Esophagus muscularis mucosa (tissue), 4 donors: ENCODE measurements at places on chromosomes 5 and 9. TPM values are rescaled to one million over a fixed set of nuclear protein-coding genes. Genes with fewer than 3 reads are reported as not detected.
A peak's percentile ranks its signal among the peaks of the same experiment; 100 is the strongest.

DNA sequence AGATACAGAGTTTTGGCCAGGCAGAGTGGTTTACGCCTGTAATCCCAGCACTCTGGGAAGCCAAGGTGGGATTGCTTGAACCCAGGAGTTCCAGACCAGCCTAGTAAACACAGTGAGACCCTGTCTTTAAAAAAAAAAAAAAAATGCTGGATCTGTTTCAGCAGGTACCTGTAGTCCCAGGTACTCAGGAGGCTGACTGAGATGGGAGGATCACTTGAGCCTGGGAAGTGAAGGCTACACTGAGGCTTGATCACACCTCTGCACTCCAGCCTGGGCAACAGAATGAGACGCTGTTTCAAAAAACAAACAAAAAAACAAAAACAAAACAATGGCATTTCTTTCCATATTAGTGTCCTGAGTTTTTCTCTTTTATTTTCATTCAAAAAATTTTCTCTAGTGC lies 19.0 kb downstream of the UNC13B start:
- no peak for DNase-seq
- H3K4me1 ChIP-seq: no peaks in the 10 kb centered on the region
- no peak overlapping the region for H3K4me3 ChIP-seq
- no peak overlapping the region for H3K27ac ChIP-seq
- no peaks in the 10 kb centered on the region for H3K36me3 ChIP-seq
- H3K27me3 ChIP-seq: no peaks in the 10 kb centered on the region

- no peaks in the 10 kb centered on the region for H3K4me1 ChIP-seq
- H3K27me3 ChIP-seq: no peaks in the 10 kb centered on the region
- no peaks in the 10 kb centered on the region for H3K36me3 ChIP-seq
- H3K27ac ChIP-seq: no peak overlapping the region
Measured at GRCh38 chr5:110018509-110018908, 328.8 kb downstream of the MAN2A1 start.

DNA sequence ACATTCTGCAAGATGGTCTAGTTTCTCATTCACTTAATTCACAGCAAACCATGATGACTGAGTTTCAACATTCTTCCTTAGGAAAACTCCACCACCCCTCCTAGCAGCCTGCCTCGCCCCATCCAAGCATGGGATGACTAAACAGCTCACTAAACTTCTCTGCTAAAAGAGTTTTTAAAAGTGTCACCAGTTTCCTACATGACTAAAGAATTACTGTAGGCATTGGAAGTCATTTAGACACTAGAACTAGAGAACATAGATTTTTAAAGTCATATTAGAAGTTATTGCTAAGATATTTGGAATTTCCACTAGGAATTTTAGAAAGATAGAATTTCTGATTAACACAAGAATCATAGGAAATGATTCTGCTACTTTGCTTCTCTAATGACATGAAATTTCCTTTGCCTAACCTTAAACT lies 5.5 kb upstream of the ESM1 start:
- no peak overlapping the region for H3K4me3 ChIP-seq
- no peak overlapping the region for H3K27ac ChIP-seq
- no peaks in the 10 kb centered on the region for H3K27me3 ChIP-seq
- H3K4me1 ChIP-seq: no peaks in the 10 kb centered on the region
- no peaks in the 10 kb centered on the region for H3K36me3 ChIP-seq

GRCh38 chr5:6768590-6769230 lies 55.5 kb downstream of the TENT4A start:
- H3K4me1 ChIP-seq: peaks cover 21% of the 10 kb centered on the region
- no peaks in the 10 kb centered on the region for H3K36me3 ChIP-seq
- H3K27me3 ChIP-seq: no peaks in the 10 kb centered on the region
- no peak for DNase-seq
- H3K27ac ChIP-seq: no peak overlapping the region
- H3K4me3 ChIP-seq: no peak overlapping the region

- DNase-seq: no peak
- no peaks in the 10 kb centered on the region for H3K27me3 ChIP-seq
- peaks cover 7% of the 10 kb centered on the region for H3K4me1 ChIP-seq
- H3K4me3 ChIP-seq: no peak overlapping the region
- no peaks in the 10 kb centered on the region for H3K36me3 ChIP-seq
Measured at GRCh38 chr5:36537724-36538123, 68.7 kb upstream of the SLC1A3 start.

DNA sequence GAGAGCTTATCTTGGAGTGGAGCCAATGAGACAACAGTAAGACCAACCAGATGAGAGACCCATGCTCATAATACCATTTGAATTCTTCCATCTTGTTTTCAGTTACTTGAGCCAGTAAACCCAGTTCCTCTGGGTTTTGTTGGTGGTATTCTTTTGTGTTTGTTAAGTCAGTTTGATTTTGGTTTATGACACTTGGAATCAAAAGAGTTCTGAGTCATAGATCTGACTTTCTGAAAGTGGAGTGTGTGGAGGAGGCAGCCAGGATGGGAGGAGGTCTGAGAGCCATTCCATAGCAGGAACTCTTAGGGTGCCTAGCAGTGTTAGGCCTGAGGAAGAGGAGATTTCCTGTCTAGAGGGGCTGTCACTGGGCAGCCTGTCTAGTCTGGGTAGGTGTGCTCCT lies 24.6 kb upstream of the PANK3 start:
- no peaks in the 10 kb centered on the region for H3K4me1 ChIP-seq
- no peaks in the 10 kb centered on the region for H3K27me3 ChIP-seq
- DNase-seq: no peak

GRCh38 chr5:179621551-179622214 lies 1.8 kb downstream of the HNRNPH1 start:
- peaks cover 55% of the 10 kb centered on the region for H3K36me3 ChIP-seq
- peak overlapping the region; percentile 100 for H3K27ac ChIP-seq
- no peak for DNase-seq

DNA sequence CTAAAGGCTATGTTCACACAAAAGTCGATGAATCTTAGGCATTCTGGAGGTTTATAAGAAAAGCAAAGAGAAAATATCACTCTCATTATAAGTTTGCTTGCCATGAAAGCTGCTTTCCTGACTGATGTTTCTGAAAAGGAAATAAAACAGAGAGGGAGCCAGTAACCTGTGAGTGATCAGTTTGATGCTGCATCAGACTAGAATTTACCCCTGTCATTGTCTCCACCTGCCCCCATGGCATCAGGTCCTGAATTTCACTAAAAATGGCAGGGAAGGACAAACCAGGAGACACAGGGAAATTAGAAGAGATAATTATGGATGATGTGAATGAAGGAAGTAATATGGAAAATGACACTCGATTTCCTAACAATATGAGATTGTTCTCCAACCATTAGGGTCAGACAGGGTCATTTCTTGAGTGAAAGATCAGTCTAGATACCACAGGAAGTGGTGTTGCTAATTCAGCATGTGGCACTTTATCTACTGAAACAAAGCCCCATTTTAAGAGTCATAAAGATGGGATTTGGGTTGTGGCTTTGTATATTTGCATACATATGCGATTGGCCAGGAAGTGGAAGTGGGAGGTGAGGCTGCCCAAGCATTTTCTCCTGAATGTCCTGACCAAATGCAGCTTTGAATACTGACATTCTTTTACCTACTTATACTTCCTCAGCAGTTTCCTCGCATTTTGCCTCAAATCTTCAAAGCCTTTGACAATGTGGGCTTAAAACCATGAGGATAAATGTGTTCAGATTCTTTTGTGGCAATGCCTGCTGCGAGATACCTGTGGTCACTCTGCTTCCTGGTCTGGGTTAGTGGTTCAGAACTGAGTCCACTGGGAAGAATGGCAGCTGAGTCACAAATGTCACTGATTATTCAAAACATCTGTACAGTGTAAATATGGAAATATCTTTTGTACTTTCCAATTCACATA lies 29.7 kb downstream of the MEGF10 start:
- H3K27ac ChIP-seq: no peak overlapping the region
- DNase-seq: no peak
- H3K36me3 ChIP-seq: no peaks in the 10 kb centered on the region
- no peak overlapping the region for H3K4me3 ChIP-seq

- peaks cover 22% of the 10 kb centered on the region for H3K4me1 ChIP-seq
- peaks cover 64% of the 10 kb centered on the region for H3K36me3 ChIP-seq
- no peak overlapping the region for H3K27ac ChIP-seq
- H3K27me3 ChIP-seq: no peaks in the 10 kb centered on the region
Measured at GRCh38 chr9:122144836-122145591, 14.6 kb downstream of the NDUFA8 start.

- H3K27ac ChIP-seq: no peak overlapping the region
- no peaks in the 10 kb centered on the region for H3K36me3 ChIP-seq
- no peak overlapping the region for H3K4me3 ChIP-seq
- peaks cover 6% of the 10 kb centered on the region for H3K27me3 ChIP-seq
Measured at GRCh38 chr5:1959231-1959630, 76.5 kb upstream of the IRX4 start.

- no peak for DNase-seq
- peak overlapping the region; percentile 78 for H3K27ac ChIP-seq
- H3K4me3 ChIP-seq: no peak overlapping the region
- H3K4me1 ChIP-seq: peaks cover 31% of the 10 kb centered on the region
- peaks cover 27% of the 10 kb centered on the region for H3K36me3 ChIP-seq
- no peaks in the 10 kb centered on the region for H3K27me3 ChIP-seq
Measured at GRCh38 chr9:130137081-130137640, 35.0 kb upstream of the NCS1 start.

DNA sequence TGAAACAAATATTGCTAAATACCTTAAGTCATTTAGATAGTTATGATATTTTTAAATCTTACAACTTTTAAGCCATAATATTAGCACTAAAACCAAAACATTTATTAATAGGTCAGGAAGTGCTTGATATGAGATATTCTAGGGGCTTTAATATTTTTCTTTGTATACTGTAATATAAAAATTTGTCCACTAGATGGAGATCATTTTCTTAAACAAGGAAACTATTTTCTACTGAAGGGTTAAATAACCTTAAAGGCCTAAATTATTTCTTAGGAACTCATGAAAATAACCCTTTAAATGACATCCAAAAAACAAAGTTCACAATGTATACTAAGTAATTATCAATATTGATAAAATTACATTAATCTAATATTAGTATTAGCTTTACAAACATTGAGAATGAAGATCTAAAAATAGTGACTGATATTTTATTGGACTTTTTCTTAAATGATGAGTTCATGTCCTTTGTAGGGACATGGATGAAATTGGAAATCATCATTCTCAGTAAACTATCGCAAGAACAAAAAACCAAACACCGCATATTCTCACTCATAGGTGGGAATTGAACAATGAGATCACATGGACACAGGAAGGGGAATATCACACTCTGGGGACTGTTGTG lies 635.7 kb downstream of the RAB3C start:
- H3K4me3 ChIP-seq: no peak overlapping the region
- peaks cover 11% of the 10 kb centered on the region for H3K36me3 ChIP-seq
- DNase-seq: no peak
- H3K27me3 ChIP-seq: no peaks in the 10 kb centered on the region
- no peak overlapping the region for H3K27ac ChIP-seq

DNA sequence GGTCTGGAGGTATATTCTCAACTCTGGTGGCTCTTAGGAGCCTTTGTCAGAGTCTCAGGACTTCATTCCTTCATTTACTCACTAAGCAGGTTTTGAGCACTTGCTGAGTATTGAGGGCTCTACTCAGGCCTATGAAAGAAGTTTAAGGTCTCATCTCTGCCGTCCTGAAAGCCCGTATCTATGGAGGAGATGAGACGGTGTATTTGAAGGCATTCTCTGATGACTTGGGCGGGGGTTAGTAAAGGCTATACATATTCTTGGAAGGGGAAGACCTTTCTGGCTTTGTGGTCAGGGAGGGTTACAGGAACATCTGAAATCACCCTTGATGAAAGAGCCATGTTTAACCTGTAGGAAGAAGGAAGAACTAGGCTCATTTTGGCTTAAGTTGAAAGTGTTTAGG lies 21.9 kb downstream of the RASGRF2 start:
- no peaks in the 10 kb centered on the region for H3K36me3 ChIP-seq
- DNase-seq: no peak
- no peak overlapping the region for H3K4me3 ChIP-seq
- H3K27ac ChIP-seq: no peak overlapping the region
- H3K4me1 ChIP-seq: no peaks in the 10 kb centered on the region

DNA sequence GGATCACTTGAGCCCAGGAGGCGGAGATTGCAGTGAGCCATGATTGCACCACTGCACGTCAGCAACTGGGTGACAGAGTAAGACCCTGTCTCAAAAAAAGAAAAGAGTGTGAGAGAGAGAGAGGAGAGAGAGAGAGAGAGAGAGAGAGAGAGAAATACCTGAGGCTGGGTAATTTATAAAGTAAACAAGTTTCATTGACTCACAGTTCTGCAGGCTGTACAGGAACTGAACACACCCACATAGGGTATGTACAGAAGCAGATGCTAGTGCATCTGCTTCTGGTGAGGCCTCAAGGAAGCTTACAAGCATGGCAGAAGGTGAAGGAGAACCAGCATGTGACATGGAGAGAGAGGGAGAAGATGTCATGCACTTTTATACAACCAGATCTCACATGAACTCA lies 46.4 kb upstream of the CHD1 start:
- no peak for DNase-seq
- H3K36me3 ChIP-seq: no peaks in the 10 kb centered on the region

- no peak overlapping the region for H3K27ac ChIP-seq
- H3K36me3 ChIP-seq: peaks cover 66% of the 10 kb centered on the region
- no peak overlapping the region for H3K4me3 ChIP-seq
- DNase-seq: no peak
Measured at GRCh38 chr9:5764130-5764868, 68.6 kb downstream of the ERMP1 start.

The INSYN2B gene
- total RNA-seq: not detected

The ARID3C gene
- total RNA-seq: not detected

The HAVCR1 gene
- 0.17 TPM for total RNA-seq

The PCDHGC5 gene
- total RNA-seq: 1.5 TPM
